ENCODE measurements at places on chromosomes 3 and 15.

- no peak for DNase-seq
Observed at GRCh38 chr15:61479613-61480012, 250.5 kb upstream of the RORA start.

DNA sequence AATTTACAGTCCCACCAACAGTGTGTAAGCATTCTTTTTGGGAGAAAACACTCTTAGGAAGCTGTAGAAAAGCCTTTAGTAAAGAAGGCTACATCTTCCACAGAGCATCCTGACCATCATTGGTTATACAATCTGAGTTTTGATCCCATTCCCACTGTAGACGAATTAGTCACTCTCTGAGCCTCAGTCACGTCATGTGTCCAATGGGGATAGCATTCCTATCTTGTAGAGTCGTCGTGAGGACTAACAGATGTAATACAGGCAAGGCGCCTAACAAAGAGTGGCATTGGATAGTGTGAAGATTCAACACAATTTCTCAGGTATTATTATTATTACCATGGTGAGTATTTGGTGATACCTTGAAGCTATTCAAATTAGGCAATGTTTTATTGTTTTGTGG, 44.0 kb upstream of the ALDH1A3 start:
- DNase-seq, result no peak

DNA sequence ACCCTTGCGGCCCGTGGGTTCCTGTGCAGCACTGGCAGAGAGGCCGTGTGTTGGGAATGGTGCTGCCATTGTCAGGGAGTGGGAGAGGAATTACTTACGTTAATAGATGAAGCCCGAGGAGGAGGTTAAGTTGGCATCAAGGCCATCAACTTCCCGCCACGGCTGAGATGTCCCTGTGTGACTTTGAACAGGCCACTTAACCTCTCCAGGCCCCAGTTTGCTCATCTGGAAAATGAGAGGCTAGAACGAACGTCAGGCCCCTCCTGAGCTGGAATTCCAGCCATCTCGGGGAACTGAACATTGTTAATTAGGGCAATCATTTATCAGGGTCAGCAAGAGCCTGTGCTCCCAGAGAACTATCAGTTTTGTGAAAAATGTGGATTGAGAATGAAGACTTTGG, 91.4 kb upstream of the MYZAP start:
- DNase-seq, result no peak

- DNase-seq, result no peak
Observed at GRCh38 chr3:165193366-165194254, 2.6 kb downstream of the SLITRK3 start.

- no peak for DNase-seq
Observed at GRCh38 chr3:115148142-115148790, 1.2 kb upstream of the ZBTB20 start.

DNA sequence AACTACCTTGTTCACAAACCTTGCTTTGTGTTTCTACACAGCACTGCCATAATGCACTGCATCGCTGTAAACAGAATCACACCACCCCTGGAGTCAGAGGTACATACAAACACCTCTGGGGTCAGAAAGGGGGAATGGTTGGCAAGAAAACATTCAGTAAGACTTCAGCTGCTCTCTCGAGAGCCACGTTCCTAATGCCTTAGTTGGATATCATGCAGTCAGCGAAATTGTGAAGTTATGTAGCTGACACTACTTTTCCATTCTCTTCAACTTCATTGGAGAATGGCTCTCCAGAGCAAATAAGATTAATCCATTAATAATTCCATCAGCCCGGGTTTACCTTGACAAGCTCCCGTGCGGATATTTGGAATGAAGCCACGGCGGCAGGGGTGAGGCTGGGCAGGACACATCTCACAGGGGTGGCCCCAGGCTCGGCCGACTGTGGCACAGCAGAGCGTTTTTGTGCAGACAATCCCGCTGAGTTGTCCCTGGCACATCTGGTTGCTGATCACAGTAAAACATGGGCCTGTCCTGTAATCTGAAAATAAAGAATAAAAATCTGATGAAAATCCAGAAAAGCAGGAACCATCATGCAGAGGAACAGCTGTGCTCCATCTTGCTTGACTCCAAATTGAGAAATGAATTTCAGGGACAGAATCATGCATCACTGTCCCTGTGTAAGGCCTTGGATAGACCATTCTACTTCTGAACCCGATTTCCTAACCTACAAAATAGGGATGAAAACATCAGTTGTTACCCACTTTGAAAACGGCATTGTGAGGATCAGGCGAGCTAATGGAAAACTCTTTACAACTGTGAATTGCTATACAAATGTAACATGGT, 108.0 kb downstream of the FBN1 start:
- DNase-seq, result no peak

- DNase-seq, result no peak
Observed at GRCh38 chr3:132661101-132661500, 972 bp downstream of the UBA5 start.

DNA sequence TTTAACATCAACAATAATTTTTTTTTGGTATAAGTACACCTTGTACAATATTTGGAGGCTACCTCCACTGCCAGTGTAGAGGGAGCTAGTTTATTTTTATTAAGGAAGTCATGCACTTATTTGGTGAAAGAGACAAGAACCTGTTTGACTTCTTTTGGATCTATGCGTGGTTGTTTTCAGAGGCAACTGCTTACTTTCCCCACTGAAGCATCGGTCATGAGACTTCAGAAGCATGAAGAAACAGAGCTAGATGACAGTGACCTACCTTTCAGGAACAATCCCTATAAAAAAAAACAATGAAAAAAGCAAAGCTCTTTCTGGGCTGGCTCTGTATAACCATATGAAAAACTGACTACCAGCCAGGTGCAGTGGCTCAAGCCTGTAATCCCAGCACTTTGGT, 20.0 kb upstream of the ZNF148 start:
- DNase-seq, result no peak

DNA sequence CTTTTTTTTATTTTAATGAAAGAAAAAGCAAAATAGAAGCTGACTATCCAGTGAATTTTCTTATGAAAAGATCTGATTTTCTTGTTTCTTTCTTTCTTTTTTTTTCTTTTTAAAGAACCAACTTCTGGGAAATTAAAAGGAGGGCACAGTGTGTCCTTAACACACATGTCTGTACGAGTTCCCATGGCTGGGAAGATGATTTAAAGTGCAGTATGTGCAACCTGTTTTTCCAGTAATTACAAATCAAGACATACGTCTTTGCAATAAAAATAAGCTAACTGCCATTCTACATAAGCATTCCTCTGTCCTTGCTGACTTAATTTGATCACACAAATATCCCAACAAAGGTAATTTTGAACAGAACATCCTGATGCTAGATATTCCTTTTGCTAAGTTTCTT, 416.1 kb downstream of the ROBO1 start:
- no peak for DNase-seq

- no peak for DNase-seq
Observed at GRCh38 chr3:149536429-149536828, 61.9 kb downstream of the TM4SF4 start.

- no peak for DNase-seq
Observed at GRCh38 chr15:79051941-79052731, 38.4 kb downstream of the RASGRF1 start.

DNA sequence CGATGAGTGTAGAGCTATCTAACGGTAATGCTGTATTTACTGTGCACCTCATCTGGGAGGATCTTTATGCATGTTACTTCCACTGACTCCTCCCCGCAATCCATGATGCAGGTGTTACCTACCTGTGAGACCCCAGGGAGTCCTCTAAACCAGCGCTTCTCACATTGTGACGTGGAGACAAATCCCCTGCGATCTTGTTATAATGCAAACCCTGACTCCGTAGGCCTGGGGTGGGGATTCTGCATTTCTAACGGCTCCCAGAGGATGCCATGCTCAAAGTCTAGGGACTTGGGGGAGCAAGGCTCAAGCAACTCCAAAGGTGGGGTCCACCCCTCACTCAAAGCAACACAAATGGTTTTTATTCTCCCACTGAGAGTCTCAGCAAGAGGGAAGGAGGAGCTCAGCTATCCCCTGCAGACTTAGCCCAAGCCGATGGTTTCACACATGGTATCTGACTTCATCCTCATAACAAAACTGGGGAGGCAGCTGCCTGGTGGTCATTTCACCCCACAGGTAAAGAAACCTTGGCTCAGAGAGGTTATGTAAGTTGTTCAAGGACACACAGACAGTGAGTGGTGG, 63.6 kb downstream of the PCSK6 start:
- DNase-seq, result no peak

DNA sequence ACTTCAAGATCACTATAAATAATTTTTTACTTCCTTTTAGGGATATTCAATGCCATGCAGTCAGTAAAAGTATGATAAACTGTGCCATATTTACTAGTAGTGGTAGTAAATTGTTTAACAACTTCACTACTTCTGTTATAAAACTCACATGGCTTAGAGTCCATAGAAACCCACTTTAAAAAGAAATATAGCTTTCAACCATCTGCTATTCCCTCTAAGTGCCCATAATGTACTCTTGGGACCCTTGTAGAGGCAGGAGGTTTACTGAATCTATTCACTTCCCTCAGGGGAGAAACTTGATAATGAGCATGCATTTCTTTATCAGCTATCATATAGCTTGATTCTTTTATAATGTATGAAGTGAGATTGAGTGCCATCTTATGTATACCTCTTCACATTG, 1448.4 kb upstream of the ALCAM start:
- DNase-seq, result peak; percentile 94

DNA sequence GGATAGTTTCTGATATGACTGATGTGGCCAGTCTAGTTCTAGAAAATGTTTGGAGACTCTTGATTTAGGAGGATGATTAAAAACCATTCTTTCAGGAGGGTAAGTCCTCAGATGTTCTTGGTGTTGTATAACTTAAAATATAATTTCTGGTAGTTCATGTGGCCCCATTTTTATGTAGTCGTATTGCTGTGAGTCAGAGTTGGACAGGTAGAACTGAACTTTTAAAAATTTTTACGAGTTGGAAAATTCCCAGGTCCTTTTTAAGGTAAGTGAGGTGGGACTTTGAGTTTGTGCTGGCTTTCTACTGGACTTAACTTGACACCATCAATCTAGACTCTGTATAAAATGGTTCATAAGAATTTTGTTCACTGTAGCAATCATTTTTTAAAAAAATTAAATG, 92.3 kb downstream of the TCF12 start:
- no peak for DNase-seq

DNA sequence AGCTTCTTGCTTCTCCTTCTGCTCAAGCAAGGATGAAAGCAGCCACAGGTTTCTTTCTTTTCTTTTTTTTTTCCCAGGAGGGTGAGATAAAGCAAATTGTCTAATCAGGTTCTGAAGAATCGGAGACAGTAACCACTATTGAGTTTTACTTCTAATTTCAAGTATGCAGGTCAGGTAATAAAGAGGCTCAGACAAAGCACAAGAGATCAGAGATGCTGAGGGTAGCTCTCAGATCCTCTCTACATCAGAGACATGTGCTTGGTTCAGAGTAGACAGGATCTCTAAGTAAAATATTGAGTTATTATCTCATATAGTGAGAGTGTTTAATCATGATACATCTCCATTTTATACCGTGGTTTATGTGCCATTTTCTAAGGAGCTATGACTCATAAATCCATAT, 168.5 kb downstream of the NFKBIZ start:
- DNase-seq, result no peak

DNA sequence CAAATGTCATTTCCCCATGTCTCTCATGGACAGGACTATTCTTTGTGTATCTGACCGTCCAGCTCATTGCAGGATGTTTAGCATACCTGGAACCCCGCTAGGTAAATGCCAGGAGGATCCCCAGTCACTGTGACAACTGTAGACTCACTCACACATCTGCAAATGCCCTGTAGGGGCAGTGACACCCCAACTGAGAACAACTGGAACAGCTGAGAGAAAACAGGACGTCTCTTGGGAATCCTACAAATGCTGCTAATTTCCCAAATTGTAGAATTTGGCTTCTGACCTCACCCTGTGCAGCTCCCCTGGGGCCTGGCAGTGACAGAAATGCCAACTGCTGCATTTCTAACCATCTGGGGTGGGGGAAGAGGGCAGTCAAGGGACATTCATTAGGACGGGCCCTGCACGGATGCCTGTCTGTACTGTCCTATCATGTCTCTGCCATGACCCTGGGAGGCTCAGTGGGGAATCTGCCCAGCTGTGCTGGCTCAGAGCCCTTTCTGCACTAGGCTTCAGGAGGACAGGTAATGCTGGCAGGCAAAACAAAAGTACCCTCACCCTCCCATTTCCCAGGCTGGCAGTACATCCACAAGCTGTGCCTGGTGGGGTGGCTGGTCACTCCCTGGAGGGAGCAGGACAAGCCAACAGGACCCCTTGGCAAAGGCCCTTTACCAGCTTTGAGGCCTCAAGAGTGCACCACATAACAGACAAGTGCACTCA, 30.4 kb downstream of the RAB6B start:
- DNase-seq, result no peak

DNA sequence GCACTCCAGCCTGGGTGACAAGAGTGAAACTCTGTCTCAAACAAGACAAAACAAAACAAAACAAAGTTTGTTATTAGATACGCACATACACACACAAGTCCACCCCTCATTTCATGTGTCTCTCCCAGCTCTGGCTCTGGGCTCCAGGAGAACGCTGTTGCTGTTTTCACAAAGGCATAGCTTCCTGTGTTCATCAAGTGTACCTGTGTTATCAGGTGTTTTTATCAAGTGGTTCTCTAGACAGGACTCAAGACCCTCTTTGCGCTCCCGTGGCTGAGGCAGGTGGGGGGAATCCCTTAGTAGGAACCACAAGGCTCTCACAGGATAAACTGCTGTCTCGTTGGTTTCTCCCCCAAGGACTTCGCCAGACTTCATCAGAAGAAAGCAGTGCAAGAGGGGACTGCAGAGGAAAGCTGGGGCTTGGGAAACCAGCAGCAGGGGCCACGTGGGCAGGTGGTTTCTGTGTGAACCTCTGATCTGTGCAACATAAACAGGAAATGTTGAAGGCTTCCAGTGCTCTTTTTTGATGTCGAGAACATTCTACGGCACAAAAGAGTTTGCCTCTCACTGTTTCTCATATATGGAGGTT, 6.9 kb upstream of the PPP1R2 start:
- no peak for DNase-seq

GRCh38 chr3:373193-373779, 176.7 kb downstream of the CHL1 start:
- DNase-seq, result no peak

Data from NCI-H187 treated with DMSO at 0.1 percent for 48 hours (cell line).